Stimulated activated CD8-positive, alpha-beta memory T cell treated with anti-CD3 and anti-CD28 coated beads, Interleukin-15, amount 100 ng/mL, for 48 hours (primary cell): ENCODE measurements at places on chromosomes 2 and 18.

- no peak for DNase-seq
Observed at GRCh38 chr2:197292619-197293018, 18.0 kb downstream of the ANKRD44 start.

DNA sequence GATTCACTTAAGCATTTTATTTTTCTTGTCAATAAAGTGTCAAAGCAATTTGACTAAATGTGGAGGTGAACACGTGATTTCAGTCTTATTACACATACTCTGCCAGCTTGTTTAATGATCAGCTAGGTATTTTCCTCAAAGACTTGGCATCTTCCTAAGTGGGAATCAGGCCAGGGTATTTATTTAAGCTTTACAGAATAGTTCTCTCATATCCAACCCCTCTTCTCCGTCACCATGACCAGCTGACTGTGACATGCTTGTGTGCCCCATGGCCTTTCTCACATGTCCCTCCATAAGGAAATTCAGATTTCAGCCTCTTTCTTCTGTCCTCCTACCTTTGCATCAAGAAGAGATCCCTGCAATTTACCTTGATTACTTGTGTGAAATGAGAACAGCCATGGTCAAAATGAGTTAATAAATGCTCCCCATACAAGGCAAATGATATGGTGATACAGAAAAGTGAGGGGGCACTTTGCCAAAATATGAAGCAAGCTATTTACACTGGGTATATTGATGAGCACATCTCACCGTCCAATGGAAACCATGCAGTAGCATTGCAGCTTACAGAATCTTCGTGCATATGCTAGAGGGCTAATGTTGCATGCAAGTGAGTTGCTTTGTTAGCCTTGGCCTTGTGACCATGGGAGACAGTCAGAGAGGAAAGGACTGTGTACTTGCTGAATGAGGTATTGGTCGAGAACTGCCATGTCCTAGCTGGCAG, 202.2 kb downstream of the RNF152 start:
- DNase-seq = no peak

DNA sequence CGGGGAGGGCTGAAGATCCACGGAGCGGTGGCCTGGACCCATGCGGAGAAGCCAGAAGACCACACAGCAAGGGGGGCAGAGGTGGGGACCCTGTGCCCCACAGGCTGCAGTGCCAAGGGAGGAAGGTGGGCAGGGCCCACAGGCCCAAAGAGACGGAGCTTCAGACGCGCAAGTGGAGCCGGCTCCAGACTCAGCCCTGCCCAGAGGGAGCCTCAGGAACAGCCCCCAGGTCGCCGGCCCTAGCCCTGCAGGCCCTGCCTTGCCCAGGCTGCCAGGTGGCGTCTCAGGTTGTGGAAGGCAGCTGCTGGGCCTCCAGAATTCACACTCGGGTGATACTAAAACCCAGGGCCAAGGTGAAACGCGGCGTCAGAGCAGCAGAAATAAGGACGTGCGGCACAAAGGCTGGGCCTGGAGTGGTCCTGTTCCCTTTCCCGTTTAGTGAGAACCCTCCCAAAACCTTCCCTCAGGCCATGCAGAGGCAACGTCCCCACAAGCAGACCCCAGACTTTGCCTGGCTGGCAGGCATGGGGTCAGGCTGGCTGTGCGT, 36.8 kb downstream of the SLC66A2 start:
- no peak for DNase-seq

DNA sequence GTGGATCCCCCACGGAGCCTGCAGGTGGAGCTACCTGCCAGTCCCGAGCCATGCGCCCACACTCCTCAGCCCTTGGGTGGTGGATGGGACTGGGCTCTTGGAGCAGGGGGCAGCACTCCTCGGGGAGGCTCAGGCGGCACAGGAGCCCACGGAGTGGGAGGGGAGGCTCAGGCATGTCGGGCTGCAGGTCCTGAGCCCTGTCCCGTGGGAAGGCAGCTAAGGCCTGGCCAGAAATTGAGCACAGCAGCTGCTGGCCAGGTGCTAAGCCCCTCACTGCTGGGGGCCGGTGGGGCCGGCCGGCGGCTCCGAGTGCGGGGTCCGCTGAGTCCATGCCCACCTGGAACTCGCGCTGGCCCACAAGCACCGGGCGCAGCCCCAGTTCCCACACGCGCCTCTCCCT, 91.7 kb upstream of the ACVR1 start:
- no peak for DNase-seq

DNA sequence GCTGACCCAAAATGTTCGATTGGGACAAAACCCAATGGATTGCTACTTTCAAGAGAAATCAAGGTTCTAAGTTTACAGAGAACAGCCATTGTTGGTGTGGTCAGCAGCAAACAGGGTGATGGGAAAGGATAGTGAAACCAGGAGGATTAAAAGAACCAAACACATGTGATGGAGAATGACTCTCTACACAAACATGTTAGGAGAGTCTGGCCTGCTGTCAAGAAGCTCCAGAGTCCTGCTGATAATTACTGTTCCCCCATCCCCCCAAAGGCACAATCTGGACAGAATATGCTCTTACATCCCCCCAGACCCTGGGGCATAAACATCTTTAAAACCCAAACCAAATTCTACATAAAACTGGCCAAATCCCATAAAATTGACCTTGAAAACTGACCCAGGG, 32.0 kb upstream of the ACYP2 start:
- no peak for DNase-seq

DNA sequence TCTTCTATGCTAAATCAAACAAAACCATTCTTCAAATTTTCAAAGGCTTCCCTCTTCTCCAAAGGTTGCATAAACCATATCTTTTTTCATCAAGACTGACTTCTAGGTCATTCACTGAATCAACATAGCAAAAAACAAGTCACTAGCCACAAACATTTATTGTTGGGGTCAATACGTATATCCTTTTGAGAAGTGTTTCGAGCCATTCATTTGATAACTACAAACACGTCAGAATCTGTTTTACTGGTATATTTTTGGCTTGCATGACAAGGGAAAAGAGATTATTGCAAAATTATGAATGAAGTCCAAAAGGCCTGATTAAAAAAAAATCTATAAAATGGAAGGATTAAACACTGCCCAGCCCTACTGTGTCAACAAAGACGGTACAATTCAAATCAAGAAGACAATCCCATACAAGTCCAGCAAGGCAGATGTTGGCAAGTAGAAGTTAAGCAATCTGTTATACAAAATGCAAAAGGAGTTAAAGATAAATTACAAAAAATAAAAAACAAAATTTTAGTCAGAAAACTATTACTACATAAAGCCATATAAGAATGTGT, 222.4 kb downstream of the SRBD1 start:
- DNase-seq = no peak

DNA sequence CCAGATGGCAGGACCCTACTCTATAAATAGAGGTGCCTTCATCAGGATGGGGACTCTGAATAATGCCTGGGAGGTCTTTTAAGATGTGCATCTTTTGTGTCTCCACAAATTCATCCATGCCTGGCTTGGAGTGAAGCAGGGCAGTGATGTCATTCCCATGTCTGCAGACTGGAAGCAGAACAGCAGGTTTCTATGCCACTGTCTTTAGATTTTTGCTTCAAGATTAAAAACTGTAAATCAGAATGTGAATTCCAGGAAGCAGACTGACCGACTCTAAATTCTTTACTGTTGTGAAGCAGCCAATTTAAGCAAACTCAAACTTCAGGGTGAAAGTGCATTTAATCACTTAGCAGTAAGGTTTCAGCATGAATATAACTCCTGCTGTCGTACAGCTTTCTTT, 159.3 kb downstream of the SCG2 start:
- no peak for DNase-seq

DNA sequence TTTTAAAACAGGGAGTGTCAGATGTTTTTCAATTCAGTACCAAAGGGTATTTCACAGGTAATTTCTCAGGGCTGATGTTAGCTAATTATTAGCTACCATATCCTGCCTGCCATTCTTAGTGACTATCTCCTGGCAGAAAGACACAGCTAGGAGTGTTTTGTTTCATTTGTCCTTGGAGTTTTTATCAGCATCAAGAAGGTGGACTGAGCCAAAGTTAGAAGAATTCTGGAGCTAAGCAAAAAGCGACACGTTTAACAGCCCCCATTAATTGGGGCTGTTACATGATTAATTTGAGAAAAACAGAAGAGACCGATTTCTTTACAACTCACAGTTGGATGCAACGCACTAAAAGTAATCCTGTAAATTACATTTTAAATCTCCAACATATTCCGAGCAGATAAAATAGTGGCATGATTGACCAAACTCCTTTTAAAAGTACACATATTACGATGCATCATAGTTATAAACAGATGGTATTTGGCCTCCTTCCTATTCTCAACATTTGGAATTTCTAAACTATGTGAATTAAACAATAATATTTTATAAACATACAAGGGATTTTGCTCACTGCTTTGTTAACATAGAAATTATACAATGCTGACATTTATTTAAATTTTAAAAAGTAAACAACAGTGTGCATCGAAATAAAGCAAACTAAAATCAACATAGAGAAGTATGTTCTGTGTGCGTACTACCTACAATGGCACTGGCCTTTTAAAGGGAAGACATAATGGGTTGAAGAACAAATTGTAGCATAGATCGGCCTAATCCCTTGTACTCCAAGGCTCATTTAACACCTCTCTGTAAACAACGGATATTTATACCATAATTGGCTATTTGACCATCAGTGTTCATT, 585.1 kb downstream of the ZEB2 start:
- no peak for DNase-seq

GRCh38 chr2:75498907-75499306, 61.8 kb downstream of the EVA1A start:
- DNase-seq = no peak

DNA sequence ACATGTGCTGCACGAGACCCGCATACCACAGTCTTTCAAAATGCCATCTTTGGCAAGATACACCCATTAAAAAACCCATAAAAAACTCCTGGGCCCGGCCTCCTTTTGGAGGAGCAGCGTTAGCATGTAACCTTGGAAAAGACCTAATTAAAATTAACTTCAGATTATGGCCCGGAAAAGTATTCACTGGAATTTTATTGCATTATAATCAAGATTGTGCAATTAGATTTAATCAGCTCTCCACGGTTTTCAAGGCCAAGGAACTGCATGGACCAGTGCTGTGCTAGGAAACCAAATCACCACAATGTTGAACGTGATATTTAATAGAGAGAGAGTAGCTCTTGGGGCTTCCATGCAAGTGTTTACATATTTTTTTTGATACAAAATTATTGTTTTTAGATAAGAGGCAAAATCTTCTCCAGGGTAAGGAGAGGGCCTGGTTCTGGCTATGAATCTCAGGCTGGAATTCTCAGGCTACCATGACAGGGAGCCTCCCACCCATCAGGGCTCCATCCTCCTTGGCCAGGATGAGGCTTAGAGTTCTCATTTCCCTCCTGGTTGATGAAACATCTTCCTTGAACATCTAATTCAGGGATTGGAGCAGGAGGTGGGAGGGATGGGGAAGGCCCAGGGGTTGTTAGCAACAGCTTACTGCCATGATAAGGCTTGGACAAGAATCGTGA, 82.0 kb upstream of the TTC39C start:
- DNase-seq = no peak

DNA sequence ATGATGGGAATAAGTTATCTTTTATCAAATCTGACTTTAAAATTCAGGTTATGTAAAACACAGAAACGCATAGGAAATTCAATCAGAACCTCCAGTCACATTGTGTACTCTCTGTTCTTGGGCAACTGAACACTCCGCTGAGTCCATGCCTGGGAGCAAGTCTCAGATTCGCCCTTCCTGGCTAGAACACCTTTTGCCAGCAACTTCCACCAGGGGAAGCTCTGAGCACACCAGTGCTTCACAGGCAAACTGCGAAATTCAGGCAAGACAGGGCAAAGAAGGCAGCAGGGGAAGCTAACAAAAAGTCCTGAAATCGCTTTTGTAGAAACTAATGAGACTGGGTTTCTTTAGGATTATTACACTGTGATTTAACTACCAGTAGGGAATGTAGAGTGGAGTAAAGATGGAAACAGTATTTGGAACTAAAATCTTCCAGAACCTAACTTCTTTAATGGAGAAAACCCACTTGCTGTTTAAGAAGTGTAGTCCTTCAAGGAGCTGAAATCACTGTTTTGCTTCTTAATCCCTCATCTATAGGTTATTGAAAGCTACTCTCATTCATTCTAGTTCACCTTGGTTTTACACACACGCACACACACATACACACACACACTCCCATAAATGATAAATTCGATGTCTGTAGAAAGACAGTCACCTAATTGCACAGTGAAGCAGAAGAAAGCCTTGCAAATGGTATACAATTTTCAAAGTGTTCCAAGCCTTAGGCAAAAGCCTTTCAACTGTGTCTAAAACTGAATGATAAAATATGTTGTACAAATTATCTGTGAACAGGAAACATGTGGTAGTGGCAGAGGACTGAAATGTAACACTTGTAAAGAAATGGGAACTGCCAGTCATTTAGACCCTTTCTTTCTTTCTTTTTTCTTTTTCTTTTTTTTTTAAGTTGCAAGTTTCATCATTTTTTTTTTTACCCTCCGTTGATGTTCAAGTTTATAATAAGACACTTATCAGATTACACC, 214.5 kb downstream of the TMEM182 start:
- no peak for DNase-seq

DNA sequence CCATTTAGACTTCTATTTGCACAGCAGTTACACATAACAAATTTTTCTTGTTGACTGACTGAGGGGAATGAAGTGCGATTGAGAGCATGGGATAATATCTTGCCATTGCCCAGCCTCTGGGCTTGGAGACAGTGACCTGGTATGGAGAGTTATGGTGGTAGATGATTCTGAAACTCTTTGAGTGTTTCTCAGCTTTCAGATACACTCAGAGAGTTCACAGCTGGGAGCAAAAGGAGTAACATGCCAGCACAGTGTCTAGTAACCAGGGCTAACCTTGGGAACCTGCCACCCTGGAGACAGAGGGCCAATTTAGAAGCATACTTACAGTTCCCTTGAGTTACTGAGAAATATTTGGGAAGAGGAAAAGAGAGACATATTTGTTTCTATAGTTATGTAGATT, 1099.3 kb upstream of the CELF4 start:
- no peak for DNase-seq

DNA sequence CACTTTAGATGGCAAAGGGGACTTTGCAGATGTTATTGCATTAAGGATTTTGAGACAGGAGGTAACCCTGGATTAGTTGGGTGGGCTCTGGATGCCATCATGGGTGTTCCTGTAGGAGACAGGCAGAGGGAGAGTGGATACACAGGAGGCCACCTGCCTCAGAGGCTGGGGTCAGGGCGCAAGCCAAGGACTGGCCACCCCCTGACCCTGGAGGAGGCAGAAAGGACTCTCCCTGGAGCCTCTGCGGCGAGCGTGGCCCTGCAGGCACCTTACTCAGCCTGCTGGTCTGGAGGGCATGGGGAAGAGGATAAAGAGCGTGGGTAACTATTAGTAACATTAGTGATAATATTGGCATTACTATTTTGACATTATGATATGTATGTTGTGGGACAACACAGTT, 21.6 kb upstream of the OTOS start:
- no peak for DNase-seq

DNA sequence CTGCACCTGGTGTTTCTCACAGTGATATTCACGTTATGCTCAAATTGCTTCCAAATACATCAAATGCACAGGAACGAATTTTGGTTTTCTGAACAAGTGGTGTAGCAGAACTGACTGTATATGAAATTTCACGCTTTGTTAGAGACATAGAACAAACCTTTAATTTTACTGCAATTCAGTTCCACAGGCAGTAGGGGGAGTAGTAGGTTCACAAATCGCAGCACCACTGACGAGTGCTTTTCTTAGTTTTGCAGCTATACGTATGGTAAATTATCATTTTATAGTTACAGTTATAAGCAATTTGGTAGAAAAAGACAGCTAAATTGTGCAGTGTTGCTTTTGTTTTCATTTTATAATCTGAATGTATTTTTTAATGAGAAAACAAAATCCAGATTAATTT, 113.3 kb downstream of the KIAA1328 start:
- DNase-seq = no peak
